ENCODE measurements at places on chromosomes 13 and 19.

DNA sequence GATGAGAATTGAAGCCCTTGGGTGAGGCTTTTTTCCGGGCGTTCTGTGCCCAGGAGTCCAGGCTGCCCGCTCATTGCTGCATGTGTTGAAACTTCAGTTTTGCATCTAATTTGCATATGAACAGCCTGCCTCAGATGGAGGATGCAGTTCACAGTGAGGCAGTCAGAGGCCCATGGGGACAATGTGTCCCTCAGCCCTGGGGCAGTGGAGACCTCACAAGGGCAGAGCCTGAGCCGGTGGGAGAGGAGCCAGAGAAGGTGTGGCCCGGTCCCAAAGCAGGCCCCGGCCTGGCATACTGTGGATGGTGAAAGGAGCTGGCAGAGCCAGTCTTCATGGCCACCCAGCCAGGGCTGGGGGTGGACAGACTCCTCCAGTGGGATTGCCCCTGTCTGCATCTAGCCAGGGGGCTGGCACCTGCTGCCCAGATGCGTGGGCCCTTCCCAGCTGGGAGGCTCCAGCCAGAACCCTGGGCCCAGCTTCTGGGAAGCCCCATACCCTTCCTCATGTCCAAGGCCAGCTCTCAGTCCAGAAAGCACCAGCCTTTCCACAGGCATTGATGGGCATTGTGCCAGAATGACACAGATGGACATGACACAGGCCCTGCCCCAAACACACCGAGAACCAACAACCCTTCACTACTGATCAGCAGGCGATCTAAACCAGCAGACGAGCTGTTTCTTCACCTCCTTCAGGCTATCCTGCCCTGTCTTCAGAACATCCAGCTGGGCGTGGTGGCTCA is 32.9 kb upstream of the KCTD15 start:
- no peak for DNase-seq

DNA sequence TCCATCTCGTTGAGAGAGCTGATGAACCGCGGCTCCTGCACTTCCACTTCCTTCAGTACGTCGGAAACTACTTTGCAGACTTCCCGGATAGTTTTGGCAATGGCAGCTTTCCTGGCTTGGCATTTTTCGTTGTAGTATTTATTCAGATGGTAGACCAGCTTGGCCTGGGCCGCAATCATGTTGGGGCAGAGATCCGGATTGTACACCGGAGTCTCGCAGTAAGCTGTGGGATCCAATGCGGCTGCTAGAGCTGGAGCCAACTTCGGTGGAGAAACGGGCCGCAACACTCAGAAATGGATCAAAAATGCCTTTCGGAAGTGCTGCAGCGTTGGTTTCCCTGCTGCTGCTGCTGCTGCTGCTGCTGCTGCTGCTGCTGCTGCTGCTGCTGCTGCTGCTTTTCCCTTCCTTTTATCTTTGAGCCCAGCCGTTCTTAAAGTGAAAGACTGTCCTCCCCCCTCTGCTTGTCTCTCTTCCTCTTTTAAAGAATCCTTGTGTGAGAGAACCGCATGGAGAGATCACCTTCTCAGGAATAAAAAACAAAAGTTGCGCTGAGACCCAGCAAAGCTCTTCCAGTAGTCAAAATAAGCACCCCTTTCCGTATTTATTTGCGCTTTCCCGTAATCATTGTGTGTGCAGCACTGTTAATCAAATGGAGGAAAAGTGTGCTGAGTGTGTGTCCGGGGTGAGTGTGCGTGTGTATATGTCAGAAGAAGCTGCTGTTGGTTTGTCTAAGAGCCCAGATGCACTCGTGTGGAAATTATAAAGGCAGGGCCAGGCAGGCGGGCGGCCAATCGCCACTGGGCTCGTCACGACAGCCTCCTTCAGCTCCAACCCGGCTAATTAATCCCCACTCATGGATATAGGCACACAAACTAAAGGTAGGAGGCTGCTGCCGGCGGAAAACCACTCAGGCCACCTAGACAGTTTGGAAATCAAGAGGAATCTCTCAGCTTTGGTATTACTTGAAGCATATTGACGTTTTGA is at the start of gene MAB21L1:
TSS of gene MAB21L1 (minus strand) at position 730 of the 984 bp plus-strand sequence. CDS start at position 179, 551 bp downstream.
- DNase-seq, result no peak

DNA sequence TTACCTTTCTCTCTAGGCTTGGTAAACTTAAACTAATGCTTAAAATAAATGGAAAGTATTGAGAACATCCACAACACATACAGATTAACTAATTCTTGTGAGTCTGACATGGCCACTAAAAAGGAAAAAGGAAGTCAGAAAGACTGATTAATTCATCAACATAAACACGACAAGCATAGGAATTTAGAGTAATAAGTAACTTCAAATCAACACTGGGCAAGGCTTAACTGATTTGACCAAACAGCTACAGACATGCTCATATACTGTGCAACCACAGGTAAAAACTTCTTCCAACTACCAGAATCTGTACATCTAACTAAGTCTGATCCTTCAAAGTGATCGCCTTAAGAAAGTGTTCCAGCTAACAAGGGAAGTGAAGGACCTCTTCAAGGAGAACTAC is 20.5 kb downstream of the UGGT2 start:
- no peak for DNase-seq

DNA sequence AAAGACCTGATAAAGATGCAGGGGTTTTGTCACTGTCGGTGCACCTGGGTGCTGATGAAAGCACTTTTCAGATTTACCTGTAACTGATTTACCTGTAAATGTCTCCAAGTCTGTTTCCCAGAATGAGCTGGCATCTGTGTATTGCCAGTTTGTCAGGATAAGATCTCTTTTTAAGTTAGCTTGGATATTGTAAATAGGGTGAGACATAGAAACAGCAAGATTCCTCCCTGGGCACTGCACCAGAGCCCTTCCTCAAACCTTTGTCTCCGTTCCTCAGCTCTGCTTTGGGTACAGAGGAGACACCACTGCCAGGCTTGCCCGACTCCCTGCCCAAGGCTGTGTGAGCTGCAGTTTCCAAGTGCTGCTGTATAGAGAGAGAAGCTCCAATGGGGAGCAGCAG is 158.6 kb downstream of the TNFRSF19 start:
- DNase-seq, result no peak

DNA sequence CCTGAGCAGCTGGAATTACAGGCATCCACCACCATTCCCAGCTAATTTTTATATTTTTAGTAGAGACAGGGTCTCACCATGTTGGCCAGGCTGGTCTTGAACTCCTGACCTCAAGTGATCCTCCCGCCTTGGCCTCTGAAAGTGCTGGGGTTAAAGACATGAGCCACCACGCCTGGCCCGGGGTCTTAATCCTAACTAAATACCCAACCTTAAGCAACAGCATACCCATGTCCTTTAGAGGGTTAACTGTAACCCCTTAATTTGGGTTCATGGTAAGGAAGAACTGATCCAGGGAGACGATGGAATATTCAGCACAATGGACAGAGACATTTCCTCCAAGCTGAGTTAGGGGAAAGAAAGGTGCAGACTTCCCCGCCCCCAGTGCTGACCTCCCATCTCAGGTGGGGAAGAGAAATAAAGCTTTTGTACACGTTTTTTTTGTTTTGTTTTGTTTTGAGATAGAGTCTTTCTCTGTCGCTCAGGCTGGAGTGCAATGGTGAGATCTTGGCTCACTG is 8.7 kb upstream of the GALP start:
- DNase-seq, result no peak

DNA sequence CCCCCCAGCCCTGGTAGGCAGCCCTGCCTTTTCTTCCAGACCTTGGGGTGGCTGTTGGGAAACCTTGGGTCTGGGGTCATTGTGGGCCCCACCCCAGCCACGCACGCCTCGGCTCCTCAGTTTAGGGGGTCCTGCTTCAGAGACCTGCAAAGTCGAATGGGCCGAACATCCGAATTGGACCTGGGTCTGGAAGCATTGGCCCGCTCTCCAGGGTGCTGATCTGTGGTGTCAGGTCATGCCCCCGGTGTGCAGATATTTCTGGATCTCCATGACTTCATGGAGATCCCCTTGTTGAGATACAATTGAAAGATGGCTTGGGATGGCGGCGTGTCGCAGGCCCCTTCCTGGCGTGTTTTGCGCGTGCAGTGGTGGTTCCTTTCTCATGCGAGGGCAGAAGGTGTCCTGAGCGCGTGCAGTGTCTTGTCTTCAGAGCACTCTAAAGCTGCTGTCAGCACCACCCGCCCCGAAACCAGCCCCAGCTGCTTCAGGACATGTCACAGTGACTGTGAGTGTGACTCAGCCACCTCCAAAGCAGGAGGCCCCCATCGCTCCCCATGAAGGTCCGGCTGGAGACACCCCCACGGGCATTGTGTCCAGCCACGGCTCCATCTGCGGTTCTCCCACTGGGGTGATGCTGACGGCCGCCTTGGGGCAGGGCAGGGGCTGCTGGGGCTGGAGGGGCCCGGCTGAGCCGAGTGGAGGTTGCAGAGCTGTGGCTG is 112.7 kb downstream of the KDM4B start:
- no peak for DNase-seq

DNA sequence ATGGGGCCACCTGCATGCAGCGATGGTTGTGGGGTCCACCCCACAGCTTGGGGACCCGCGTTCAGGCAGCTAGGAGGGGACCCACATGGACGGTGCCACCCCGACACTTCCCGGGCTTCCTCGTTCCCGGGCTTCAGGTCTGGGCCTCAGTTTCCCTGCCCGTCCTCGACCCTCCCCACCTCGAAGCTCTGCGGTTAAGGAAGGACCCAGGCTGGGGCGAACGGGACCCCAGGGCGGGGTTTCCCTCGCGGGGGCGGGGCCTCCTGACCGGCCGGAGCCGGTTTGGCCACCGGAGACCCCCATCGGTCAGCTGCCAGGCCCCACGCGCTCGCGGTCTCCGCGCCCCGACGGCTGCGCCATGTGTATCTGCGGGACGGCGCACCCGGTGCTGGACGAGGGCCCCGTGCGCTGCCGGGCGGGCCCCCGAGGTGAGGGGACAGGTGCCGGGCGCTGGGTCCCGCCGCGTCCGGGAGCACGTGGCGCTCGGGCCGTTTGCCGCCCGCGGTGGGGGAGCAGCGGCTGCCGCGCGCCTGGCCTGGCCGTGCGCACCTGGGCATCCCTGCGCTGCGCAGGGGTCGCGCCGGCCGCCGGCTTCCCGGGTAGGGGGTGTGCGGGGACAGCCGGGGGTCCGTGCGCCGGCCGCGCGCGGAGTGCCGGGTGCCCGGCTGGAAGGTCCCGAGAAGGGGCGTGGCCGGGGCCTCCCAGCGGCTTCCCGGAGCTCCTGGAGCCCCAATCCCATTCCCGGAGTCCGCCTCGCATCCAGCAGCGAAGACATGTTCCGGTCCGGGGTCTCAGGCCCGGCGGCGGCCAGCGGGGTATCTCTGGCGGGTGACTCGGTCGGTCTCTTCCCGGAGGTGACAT is 4.2 kb downstream of the ARHGAP45 start:
- no peak for DNase-seq

GRCh38 chr19:4425537-4425936 is 23.1 kb downstream of the CHAF1A start:
- DNase-seq, result no peak

DNA sequence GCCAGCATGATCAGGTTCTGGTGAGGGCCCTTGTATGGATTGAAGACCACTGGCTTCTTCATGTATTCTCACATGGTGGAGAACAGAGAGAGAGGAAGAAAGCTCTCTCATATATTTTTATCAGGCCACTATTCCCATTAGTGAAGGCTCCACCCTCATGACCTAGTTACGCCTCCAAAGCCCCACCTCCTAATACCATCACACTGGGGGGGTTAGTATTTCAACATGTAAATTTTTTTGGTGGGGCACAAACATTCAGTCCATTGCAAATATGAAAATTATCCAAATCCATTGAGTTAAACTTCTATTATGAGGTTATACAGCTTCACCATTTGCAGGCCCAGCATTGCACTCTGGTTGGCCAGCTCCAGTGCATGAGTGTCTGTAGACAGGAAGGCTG is 33.2 kb upstream of the RBM26 start:
- no peak for DNase-seq

GRCh38 chr13:61188057-61188456 is 227.6 kb downstream of the PCDH20 start:
- DNase-seq, result no peak

DNA sequence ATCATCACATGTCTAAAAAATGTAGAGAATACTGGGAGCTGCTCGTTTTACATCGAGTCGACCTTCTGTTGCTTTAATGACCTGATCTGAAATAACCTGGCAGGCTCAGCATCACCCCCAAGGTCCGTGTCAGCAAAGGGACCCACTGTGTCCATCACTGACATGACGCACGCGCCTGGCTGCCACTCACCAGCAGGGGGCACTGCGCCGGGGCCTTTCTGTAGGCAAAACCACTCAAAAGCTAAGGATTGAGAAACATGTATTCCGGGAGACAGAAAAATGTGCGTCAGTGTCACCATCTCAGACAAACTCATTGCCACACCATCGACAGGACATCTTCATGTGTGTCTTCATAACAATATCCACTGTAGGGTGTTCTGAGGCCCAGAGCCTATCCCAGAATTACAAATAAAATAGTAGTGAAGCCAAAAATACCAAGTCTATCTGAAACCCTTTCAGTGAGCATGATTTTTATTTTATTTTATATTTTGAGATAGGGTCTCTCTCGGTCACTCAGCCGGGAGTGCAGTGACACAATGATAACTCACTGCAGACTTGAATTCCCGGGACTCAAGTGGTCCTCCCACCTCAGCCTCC is 130.3 kb upstream of the LSM14A start:
- DNase-seq, result peak; percentile 39

GRCh38 chr13:111387026-111387871 is 66.8 kb downstream of the TEX29 start:
- no peak for DNase-seq

DNA sequence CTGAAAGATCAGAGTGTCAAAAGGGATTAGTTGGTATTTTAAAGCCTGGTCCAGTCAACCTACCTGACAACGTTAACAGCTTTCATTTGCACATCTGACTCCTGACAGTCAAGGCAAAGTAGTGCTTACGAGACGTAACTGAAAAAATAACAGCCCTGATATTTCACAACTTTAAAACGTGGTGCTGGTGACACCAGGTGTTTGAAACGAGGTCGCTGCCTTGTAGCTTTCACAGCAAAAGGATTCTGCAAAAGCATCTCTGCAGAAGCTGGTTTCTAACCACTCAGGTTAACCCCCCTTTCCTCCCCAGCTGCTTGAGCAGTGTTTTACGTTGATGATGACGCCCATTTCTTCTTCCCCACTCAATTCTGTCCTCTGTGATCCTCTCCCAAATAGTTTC is 23.3 kb downstream of the GGACT start:
- DNase-seq, result no peak
